Activated CD8-positive, alpha-beta memory T cell treated with anti-CD3 and anti-CD28 coated beads, Interleukin-2, amount 10 ng/mL, durations not matched to agents 7 days and 5 days (primary cell): ENCODE measurements at places on chromosomes 2 and 18.

DNA sequence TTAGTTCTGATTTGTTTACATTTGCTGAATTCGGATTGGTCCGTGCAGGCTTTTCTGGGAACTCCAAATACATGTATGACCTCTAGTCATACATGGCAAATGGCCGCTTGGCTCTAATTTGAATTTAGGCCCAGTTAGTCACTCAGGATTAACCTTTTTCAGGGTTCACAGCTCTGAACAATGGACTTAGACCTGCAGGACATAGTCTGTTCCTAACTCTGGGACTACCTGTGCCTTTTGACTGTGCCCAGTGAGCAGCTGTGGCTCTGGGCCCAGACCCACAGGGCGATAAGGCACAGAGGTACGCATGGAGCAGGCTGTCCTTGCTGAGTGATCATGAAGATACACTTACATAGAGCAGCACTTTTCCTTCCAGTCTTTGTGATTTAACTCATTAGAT is 28.5 kb downstream of the IL37 start:
- no peak overlapping the region for H3K4me3 ChIP-seq
- DNase-seq: no peak
- no peaks in the 10 kb centered on the region for H3K36me3 ChIP-seq
- peaks cover 23% of the 10 kb centered on the region for H3K27me3 ChIP-seq

DNA sequence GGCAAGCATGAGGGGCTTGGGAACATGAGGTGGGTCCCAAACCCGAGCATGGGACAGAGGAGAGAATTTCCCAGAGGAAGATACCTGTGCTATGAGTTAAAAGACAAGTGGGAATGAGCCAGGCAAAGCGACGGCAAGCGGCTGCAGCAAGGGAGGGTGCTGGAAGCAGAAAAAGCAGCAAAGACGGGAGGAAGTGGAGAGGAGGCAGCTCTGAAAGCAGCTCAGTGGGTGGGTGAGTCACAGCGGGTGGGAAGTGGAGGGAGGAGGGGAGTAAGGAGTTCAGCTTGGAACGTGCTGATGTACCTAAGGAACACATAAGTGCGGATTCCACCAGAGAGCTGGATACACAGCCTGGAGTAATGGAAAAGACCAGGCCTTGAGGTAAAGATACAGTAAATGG is 41.4 kb downstream of the THUMPD2 start:
- no peak overlapping the region for H3K27ac ChIP-seq
- H3K27me3 ChIP-seq: no peaks in the 10 kb centered on the region
- no peak for DNase-seq
- no peaks in the 10 kb centered on the region for H3K4me1 ChIP-seq

DNA sequence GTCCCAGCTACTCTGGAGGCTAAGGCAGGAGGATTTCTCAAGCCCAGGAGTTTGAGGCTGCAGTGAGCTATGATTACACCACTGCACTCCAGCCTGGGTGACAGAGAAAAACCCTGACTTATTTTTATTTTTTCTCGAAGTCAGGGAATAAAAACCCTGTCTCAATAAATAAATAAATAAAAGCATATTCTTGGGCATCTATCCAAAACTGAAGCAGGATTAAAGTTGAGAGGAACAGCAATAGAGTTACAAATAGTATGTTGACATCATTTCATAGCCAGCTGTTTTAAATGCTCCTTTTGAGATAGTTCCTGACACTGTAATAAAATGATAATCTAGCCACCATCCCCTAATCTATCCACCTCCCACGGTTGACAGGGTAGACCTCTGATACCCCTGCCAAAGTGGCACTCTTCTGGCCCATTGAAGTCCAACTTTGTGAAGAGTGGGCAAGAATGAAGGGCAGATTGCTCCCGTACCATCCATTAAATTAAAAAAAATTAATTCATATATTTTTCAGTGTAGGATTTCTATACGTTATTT is 42.3 kb upstream of the LPIN2 start:
- peaks cover 47% of the 10 kb centered on the region for H3K4me1 ChIP-seq
- no peak for DNase-seq
- peaks cover 18% of the 10 kb centered on the region for H3K36me3 ChIP-seq
- no peak overlapping the region for H3K4me3 ChIP-seq

- H3K4me3 ChIP-seq: no peak overlapping the region
- H3K36me3 ChIP-seq: no peaks in the 10 kb centered on the region
- no peak for DNase-seq
- peaks cover 6% of the 10 kb centered on the region for H3K4me1 ChIP-seq
- no peak overlapping the region for H3K27ac ChIP-seq
These were observed 194.1 kb downstream of the CTIF start for GRCh38 chr18:48732767-48733424.

- no peak for DNase-seq
- peaks cover 5% of the 10 kb centered on the region for H3K27me3 ChIP-seq
- peaks cover 2% of the 10 kb centered on the region for H3K4me1 ChIP-seq
- H3K36me3 ChIP-seq: no peaks in the 10 kb centered on the region
- no peak overlapping the region for H3K27ac ChIP-seq
These were observed 142.0 kb downstream of the ZNF516 start for GRCh38 chr18:76353046-76353445.

GRCh38 chr2:174841936-174842335 is 77.7 kb upstream of the CHRNA1 start:
- peak overlapping the region; percentile 5 for H3K4me3 ChIP-seq
- no peaks in the 10 kb centered on the region for H3K36me3 ChIP-seq
- peaks cover 5% of the 10 kb centered on the region for H3K4me1 ChIP-seq
- H3K27me3 ChIP-seq: no peaks in the 10 kb centered on the region
- H3K27ac ChIP-seq: peak overlapping the region; percentile 20
- no peak for DNase-seq

DNA sequence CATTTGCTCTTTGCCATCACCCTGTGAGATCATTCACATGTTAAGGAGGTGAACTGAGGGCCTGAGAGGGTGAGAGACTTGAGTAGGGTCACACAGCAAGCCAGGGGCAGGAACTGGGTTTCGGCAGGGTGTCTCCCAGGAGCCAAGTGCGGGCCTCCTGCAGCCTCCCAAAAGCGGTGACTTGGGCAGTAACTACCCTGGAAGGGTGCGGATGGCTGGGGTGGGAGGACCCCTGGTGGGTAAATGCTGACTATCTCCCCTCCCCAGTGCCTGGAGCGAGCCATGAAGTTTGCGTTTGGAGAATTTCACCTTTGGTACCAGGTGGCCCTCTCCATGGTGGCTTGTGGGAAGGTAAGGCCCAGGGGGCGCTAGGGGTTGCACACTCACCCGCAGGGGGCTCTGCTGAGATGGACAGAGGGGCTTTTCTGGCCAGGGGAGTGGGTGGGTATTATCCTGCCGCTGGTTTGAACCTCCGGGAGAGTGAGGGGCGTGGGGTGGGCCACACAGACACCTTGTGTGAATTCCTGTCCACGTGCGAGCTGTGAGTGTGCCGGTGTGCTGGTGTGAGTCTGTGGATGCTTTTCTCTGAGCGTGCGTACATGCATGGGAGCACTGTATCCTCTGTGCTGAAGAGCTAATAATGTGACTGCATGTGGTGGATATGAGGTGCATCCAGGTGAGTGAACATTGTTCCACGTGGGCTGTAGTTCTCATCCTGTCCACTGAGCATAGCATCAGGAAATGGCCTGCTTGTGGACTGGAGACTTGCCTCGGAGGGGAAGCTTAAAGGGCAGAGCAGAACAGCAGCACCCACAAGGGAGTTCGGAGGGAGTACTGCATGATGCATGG is 91.0 kb upstream of the MCFD2 start:
- H3K27me3 ChIP-seq: no peaks in the 10 kb centered on the region
- H3K36me3 ChIP-seq: peaks cover 7% of the 10 kb centered on the region
- no peak overlapping the region for H3K4me3 ChIP-seq
- H3K4me1 ChIP-seq: peaks cover 2% of the 10 kb centered on the region
- no peak overlapping the region for H3K27ac ChIP-seq

DNA sequence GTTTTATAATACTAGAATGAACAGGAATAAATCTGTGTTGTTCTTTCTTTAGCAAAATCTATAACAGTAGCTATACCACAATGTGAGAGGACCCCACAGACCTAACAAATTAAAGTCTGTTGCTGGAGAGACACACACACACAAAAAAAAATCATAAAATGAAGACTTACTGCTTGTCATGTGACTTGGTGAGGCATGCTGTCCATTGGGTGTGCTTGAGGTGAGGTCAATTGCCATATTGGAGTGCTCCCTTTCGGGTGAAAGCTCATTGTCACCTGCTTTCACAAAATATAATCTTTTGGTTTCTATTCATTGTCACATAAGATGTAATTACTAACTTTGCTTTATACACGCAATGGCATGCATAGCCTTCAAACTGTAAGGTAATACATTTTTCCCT is 3.9 kb downstream of the IKZF2 start:
- peaks cover 46% of the 10 kb centered on the region for H3K27me3 ChIP-seq
- peak overlapping the region; percentile 38 for H3K4me3 ChIP-seq
- peaks cover 23% of the 10 kb centered on the region for H3K4me1 ChIP-seq
- DNase-seq: no peak

DNA sequence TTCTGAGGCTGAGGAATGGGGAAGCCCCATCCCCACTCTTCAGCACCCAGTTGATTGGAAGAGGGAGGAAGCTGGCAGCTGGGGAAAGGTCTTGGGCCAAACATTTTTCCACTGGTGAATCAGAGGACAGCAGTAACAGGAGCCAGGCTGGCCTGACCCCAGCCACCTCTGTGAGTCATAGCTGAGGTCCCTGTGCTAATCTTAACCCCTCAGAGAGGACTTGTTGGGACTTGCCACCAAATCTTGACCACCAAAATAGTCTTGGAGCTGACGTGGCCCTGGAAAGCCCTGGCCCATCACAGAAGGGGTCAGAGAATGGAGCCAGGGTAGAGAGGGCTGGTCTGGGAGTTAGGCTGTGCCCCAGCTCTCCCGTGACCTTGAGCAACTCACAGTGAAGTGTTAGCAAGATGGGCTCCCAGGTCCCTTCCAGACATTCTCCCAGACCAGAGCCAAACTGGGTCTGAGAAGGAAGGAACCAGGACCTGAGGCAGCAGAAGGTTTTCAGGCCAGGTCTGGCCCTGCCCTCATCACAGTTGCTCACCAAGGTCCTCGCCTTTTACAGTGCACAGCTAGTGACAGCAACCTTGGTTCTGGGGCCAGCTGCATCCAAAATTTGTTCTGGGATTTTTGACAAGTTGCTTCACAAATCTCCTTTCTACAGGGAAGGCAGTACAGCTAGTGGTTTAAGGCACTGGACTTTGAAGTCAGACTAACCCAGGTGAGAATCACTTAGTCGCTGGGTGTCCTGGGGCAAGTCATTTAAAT is 266.6 kb downstream of the CYP26B1 start:
- no peak overlapping the region for H3K27ac ChIP-seq
- H3K4me3 ChIP-seq: no peak overlapping the region
- H3K36me3 ChIP-seq: no peaks in the 10 kb centered on the region
- no peaks in the 10 kb centered on the region for H3K27me3 ChIP-seq

DNA sequence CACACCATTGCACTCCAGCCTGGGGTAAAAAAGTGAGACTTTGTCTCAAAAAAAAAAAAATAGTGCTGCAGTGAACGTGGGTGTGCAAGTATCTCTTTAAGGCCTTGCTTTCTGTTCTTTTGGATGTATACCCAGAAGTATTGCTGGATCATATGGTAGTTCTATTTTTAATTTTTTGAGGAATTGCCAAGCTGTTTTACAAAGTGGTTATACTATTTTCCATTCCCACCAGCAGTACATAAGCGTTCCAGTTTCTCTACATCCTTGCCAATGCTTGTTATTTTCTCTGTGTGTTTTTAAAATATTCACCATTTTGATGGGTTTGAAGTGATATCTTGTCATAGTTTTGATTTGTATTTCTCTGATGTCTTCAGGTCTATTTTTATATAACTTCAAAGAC is 13.1 kb downstream of the ARMC9 start:
- no peak overlapping the region for H3K27ac ChIP-seq
- H3K36me3 ChIP-seq: no peaks in the 10 kb centered on the region
- no peaks in the 10 kb centered on the region for H3K4me1 ChIP-seq
- H3K27me3 ChIP-seq: no peaks in the 10 kb centered on the region
- no peak overlapping the region for H3K4me3 ChIP-seq
- DNase-seq: no peak

- no peak overlapping the region for H3K27ac ChIP-seq
- no peaks in the 10 kb centered on the region for H3K4me1 ChIP-seq
- H3K4me3 ChIP-seq: no peak overlapping the region
- no peaks in the 10 kb centered on the region for H3K36me3 ChIP-seq
- no peak for DNase-seq
- H3K27me3 ChIP-seq: peaks cover 24% of the 10 kb centered on the region
These were observed 255.3 kb downstream of the PDE11A start for GRCh38 chr2:177817300-177817699.

DNA sequence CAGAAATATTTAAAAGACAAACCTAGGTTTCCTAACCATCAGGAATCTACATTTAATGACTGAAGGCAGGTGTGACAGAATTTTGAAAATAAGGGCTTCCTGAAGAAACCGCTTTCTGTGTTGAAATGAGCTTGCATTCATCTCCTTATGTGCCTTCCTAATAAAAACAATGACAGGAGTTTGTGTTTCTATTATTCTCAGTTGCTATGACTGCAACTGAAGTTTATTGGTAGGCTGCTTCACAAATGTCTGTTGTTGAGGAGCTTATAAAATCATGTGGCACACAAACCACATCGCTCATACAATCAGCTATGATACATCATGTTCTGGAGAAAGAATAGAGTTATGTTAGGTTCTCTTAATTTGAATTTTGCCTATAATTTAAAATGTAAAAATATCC is 362.7 kb upstream of the SLC8A1 start:
- no peaks in the 10 kb centered on the region for H3K27me3 ChIP-seq
- H3K4me1 ChIP-seq: no peaks in the 10 kb centered on the region
- DNase-seq: no peak
- no peak overlapping the region for H3K27ac ChIP-seq

DNA sequence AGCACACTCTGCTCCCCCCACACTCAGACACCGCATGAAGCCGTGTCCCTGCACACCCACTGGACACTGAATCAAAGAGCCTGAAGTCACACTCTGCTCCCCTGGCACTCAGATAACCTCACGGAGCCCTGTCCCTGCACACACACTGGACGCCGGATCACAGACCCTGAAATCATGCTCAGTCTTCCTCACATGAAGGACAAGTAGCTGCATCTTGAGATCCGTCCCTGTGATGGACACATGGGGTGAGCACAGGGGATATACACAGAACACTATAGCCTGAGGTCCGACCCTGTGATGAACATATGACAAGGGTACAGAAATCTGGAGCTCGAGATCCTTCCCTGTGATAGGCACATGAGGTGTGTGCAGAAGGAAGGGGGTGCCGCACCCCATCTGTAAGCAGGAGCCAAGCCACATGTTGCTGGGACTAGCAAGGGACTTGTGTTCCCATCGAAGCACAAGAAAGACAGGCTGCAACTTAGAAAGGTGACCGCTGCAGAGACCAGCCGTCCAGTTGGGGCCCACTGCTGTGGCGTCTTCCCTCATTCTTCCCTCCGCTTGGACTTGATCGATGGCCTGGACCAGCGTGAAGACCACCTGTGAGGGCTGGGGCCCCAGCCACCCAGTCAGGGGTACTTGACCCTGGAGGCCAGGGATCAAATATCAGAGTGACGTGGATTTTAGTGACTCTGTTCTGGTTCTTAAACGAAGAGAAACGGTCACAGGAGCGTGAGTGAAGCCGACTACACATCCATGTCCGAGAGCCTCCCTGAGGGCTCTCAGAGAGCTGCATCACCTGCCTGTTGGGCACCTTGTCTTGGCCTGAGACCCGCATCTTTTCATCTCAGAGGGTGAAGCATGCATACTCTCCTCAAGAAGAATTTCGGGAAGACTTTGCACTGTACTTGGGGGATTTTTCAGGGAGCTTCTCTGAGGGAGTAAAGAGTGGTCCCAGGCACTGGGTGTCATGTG is 391.7 kb upstream of the SALL3 start:
- no peaks in the 10 kb centered on the region for H3K27me3 ChIP-seq
- no peaks in the 10 kb centered on the region for H3K4me1 ChIP-seq
- no peak overlapping the region for H3K4me3 ChIP-seq
- no peak for DNase-seq
- H3K27ac ChIP-seq: no peak overlapping the region
